ENCODE measurements at places on chromosomes 11 and 22.

DNA sequence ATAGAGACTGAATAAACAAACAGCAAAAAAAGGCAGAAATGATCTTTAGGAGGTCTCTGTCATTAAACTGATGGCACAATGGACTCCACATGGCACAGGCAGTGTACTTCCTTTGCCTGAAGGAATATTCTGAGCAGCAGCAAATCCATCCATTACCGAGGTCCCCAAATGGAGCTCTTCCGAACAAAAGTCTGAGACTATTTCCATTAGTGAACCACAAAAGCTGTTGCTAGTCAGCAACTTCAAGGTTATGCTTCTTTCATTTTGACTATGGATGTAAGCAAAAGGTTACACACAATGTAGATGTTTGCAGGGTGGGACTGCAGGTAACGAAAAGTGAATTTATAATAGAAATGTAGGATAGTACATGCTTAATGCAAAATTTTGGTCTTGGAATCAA lies 14.5 kb downstream of the NARS2 start:
- DNase-seq = no peak

DNA sequence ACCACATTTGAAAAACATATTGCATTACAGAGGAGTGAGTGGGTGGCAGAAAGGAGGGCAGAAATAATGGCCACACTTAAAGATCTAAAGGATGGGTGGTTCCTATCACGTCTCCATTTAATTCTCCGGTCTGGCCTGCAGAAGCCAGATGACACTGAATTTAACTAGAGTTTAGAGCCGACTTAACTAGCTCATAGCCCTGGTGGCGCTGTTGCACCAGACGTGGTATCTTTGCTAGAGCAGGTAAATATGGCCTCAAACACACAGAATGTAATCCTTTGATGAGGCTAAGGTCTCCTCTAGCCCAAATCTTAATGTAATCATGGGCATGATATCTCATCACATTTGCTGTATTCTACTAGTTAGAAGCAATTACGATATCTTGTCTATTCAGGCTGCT lies 51.5 kb upstream of the GAL start:
- DNase-seq = no peak

GRCh38 chr11:120500414-120501071 lies 11.0 kb upstream of the GRIK4 start:
- no peak for DNase-seq

DNA sequence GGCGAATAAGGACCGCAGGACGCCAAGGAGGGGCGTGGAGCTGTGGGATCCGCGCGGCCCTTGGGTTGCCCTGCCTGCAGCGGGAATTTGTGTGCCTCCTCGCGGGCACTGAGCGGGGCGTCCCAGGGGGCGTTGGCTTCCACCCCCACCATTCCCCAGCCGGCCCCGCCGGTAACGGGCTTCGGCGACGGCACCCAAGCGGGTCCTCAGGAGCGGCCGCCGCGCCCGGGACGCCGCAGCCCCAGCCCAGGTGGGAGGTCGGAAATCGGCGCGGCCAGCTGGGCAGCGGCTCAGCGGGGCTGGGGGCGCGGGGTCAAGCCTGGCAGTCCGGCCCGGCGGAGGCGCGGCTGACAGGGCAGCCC lies 320 bp downstream of the CLTCL1 start:
- DNase-seq = peak; percentile 27

DNA sequence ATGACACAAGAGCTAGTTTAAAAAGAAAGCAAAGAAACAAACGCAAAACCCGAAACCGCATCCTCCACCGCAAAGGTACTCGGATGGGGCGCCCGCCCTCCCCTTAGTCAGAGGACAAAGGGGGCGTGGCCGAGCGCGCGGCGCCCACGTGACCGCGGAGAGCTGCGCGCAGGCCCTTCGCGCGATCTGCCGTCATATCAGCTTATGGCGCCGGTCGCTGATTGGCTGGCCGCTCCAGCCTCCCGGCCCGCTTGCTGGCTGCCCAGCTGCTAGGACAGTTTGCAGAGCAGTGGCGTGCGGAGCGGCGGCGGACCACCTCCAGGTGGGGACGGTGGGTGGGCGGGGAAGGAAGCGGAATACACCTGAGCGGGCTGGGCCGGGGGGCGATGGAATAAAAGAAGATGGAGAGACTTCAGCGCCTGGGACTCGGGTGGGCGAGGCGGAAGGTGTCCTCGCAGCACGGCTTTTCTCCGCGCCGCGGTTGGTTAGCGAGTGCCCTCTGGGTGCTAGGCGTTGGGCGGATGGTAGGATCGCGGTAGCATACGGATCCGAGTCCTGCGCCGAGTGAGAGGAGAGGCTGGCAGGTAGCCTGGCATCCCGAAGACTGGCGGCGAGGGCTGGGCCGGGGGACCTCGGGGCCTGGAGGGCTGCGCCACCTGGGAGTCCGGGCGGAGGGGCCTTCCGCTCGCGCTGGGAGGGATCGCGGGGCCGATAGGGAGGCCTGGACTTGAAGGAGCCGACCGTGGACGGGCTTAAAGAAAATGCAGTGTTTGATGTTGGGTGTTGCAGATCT lies at the start of gene SC5D:
Gene SC5D, plus strand, starts transcription at position 277 of the 793 bp plus-strand sequence. CDS start 10,605 bp downstream, outside the sequence.
- DNase-seq = peak; percentile 92

GRCh38 chr11:36711104-36711825 lies 113.2 kb upstream of the RAG2 start:
- no peak for DNase-seq

GRCh38 chr11:125056931-125057692 lies 6.0 kb upstream of the SLC37A2 start:
- no peak for DNase-seq

- no peak for DNase-seq
Measured at GRCh38 chr11:43521471-43521870, 159.1 kb upstream of the HSD17B12 start.

DNA sequence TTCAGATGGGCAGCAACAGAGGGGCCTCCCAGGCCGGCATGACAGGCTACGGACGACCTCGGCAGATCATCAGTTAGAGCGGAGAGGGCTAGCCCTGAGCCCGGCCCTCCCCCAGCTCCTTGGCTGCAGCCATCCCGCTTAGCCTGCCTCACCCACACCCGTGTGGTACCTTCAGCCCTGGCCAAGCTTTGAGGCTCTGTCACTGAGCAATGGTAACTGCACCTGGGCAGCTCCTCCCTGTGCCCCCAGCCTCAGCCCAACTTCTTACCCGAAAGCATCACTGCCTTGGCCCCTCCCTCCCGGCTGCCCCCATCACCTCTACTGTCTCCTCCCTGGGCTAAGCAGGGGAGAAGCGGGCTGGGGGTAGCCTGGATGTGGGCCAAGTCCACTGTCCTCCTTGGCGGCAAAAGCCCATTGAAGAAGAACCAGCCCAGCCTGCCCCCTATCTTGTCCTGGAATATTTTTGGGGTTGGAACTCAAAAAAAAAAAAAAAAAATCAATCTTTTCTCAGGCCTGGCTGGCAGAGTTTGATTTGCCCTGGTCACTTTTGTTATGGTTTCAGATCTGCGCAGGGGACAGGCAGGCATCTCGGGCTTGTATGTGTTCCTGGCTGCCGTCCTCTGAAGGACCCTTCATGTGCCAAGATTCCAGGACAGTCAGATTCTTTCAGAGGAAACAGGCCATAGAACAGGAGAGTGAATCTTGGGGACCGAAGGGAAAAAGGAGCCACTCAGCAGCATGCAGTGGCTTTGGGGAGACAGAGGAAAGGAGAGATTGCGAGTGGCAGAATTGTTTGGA lies 5.3 kb downstream of the TAGLN start:
- no peak for DNase-seq

DNA sequence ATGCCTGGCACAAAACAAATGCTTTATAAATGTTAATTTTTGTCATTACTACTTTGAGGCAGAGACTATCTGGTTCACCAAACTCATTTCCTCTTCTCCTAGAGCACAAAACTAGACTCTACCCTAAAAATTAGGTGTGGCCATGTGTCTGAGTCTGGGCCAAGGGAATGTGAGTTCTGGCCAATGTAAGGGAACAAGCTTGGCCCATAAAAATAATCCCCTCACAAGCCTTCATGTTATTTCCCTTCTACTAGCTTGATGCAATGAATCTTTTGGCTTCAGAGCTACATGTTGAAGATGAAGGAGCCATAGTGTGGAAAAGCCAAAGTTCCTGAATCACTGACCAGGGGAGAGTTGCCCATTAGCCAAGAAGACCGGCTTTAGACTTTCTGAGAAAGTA lies 406.5 kb upstream of the CCDC90B start:
- DNase-seq = no peak

GRCh38 chr11:74320538-74320937 lies 9.1 kb upstream of the P4HA3 start:
- no peak for DNase-seq

DNA sequence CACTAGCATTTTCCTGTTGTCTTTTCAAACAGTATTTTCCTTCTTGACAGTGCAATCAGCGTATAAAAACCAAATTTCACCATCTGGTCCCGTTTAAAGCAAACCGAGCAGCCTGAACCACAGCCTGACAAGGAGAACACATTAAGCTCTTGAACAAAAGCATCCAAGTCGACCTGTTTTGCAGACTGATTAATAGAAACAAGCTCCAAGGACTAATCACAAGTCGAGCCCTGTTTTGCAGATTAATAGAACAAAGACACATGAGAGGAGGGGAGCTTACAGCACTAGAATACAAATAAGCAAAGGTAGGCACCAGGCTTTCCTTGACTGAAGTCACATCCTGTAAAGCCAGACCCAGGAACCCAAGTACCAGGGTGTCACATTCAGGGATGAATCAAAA lies 104.8 kb downstream of the MPPED2 start:
- DNase-seq = no peak

DNA sequence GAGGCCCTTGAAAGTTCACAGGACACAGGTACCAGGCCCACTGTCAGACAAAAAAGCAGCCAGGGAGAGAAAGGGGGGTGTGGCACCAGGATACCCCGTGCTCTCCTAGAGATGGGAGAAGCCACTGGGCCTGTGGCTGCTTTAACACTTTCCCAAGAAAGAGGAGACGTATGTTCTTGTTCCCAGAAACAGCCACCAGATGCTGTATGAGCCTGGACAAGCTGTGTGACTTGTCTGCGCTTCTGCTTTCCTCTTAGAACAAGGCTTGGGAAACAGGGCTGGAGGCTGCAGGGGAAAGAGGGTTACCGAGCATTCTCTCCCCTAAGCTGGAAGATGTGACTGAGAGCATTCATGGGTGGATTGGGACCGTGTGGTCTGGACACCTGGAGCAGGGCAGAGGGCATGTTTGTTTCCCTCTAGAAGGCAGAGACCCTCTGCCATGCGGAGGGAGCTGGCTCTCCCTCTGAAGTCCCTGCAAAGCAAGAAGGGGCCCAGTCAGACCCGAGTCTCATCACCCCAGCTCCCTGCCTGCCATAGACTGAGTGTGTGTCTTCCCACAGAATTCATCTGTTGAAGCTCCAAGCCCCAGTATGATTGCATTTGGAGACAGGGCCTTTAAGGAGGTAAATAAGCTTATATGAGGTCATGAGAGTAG lies 74.1 kb downstream of the TRIM29 start:
- DNase-seq = no peak

- DNase-seq = no peak
Measured at GRCh38 chr22:47596176-47596690, 833.8 kb downstream of the TBC1D22A start.

DNA sequence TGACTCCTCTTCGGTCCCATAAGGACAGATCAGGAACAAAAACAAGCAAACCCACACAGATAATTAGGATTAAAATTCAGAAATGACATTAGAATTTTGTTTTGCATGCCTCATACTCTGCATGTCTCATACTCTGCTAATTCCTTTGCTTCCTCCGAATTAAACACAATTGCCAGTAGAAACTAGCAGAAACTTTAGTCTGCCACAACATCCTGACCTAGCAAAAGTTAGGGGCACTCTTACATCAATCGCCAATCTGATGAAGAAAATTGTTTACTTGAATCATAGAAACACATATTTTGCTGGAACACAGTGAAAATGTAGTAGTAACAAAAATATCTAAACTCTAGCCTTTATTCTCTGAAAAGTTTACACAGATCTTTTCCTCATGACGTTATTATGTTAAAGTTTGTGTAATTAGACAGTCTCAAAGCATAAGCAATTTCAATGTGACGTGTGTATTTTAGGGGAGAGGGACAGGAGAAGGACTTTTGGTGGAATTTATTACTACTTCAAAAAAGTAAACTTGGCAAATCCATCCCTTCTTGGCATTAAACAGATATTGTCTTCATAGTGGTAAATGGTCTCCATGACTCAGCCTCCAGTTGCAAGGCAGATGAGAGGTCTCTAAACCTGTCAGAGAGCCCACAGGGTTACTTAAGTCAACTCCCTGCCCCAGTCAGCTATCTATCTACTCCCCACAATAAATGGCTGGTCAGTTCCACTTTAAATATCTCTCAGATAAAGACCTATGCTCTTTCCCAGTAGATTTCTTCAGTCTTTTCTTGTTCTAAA lies 249.8 kb upstream of the UBASH3B start:
- no peak for DNase-seq

- no peak for DNase-seq
Measured at GRCh38 chr22:22933100-22933806, 45.6 kb downstream of the IGLL5 start.

- no peak for DNase-seq
Measured at GRCh38 chr11:19628018-19628417, 84.6 kb upstream of the NAV2 start.

DNA sequence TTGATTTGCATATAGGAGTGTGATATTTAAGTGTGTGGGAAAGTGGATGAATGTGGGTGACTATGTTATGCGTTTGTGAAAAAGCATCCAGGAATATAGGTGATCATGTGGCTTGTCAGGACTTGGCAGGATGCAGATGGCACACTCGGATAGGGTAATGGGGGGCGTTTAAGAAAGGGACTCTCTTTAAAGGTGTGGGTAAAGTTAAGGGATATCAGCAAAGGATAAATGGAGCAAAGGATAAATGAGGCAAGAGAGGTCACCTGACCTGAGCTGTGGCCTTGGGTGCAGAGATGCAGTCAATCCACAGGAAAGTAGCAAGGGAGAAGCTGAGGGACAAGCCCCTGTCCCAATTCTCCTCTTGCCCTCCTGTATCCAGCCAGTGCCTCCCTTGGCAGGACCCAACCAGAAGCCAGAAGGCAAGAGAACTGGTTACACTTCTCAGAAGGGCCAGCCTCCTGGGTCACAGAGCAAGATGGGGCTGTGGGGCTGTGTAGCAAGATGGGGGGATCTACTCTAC lies 47.5 kb upstream of the GRAMD1B start:
- DNase-seq = no peak

- DNase-seq = no peak
Measured at GRCh38 chr11:131463162-131463561, 92.7 kb downstream of the NTM start.

DNA sequence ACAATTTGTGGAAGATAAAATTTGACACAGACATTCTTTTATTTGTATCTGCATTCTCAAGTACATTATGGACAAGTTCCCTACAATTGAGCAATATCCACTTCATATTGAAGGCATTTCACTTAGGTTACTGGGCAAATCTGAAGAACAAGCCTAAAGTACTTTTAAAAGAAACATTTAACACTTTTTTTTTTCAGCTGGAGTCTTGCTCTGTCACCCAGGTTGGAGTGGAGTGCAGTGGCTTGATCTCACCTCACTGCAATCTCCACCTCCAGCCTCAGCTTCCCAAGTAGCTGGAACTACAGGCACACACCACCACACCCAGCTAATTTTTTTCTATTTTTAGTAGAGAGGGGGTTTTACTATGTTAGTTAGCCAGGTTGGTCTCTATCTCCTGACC lies 70.2 kb downstream of the OR4C45 start:
- DNase-seq = no peak

Data from T-helper 17 cell (primary cell).